ENCODE measurements at places on chromosomes 1 and 21.

GRCh38 chr1:14759042-14759818, 160.7 kb downstream of the KAZN start:
- DNase-seq, result no peak

- DNase-seq, result peak; percentile 59
Observed at GRCh38 chr1:155858800-155859233, 550 bp upstream of the SYT11 start.

DNA sequence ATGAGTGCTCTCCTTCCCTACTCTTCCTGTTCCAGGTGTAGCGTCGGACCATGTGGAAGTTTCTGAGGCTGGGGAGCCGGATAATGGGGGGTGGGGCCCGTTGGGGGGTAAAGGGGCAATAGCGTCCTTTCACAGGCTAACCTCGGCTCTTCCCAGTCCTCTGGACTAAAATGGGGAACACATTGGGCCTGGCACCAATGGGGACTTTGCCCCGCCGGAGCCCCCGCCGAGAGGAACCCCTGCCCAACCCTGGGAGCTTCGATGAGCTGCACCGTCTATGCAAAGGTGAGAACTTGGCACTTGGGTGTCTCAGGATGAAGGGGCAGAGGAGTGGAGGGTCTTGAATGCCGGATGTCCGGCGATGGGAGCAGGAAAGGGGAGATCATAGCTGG, 456 bp downstream of the TOMM40L start:
- no peak for DNase-seq

GRCh38 chr1:62286786-62287224, 32.4 kb downstream of the KANK4 start:
- DNase-seq, result no peak

GRCh38 chr1:23806280-23806679, 5.7 kb upstream of the GALE start:
- no peak for DNase-seq

GRCh38 chr1:21184276-21184675, 7.6 kb upstream of the EIF4G3 start:
- no peak for DNase-seq

GRCh38 chr1:201180901-201181300, 9.7 kb upstream of the IGFN1 start:
- no peak for DNase-seq

- peak; percentile 68 for DNase-seq
Observed at GRCh38 chr1:164602480-164603093, 43.6 kb downstream of the PBX1 start.

DNA sequence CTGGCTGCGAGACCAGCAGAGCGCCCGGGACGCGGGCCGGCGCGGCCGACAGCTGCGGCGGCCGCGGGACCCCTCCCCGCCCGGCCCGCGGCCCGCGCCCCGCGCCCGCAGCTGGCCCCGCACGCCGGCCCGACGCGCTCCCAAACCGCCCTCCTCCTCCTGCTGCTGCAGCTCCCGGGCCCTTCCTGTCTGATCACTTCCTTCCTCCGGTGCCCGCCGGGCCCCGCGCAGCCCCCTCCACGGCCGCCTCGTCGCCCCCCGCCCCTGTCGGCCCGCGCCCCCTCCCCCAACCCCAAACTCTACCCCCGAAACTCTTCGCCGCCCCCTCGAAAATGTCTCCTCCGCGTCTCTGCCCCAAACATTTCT, 594 bp downstream of the LUZP1 start:
- peak; percentile 57 for DNase-seq

GRCh38 chr21:42532466-42533181, 19.0 kb downstream of the SLC37A1 start:
- no peak for DNase-seq

GRCh38 chr1:212451416-212452322, 18.9 kb downstream of the NENF start:
- DNase-seq, result no peak

DNA sequence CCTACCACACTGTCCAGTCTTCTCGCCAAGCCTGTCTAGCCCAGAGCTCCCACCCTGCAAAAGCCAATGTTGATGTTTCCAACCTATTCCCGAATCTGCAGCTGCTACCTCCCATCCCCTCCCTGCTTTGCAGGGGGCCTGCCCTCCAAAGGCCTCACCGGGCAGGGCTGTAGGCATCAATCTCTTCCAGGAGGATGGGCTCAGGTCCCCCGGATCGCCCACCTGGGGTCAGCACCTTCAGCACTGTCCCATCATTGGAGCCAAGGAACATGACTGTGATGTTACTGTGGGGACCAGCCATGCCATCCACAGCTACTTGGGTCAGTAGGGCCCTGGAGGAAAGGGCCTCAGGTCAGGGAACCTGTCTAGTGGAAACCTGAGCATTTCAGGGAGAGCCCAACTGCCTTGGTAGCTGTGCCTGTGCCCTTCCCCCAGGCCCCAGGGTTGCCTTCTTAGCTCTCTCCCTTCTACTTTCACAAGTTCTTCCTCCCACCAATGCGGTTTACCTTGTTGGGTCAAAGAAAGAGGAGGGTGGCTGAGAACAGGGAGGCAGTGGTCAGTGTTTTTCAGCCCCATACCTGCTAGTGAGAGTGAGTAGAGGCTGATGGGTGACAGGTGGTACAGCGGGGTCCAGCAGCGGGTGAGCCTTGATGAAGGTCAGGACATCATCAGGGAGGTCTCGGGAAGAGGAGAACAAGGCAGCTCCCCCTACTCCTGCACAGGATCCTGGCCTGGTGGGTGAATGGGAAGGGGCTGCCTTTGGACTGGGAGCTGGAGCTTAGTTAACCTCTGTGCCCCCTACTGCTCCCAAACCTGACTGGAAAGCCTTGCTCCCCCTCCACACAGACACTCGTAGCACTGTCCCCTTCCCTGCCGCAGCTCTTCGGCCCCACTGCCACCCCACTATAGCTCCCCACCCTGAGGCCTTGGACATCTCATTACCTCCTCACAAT, 10.7 kb downstream of the SEMA6C start:
- no peak for DNase-seq

DNA sequence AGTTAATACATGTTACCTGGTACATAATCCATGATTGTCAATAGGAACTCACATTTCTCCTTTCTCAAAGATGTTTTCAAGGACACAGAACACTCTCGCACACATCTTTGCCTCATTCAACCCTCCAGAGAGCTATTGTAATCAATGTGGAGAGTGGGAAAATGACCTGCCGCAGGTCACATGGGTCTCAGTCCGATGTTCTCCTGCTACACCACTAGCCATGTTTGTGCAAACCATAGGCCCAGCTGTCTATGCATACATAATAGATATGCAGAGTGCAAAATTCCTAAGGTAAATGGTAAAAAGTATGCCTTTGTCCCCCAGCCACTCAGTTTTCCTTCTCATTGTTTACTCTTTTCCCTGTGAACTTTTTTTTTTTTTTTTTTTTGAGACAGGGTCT, 89.2 kb downstream of the ADSS2 start:
- DNase-seq, result no peak

GRCh38 chr1:235259133-235259778, 68.7 kb downstream of the ARID4B start:
- no peak for DNase-seq

DNA sequence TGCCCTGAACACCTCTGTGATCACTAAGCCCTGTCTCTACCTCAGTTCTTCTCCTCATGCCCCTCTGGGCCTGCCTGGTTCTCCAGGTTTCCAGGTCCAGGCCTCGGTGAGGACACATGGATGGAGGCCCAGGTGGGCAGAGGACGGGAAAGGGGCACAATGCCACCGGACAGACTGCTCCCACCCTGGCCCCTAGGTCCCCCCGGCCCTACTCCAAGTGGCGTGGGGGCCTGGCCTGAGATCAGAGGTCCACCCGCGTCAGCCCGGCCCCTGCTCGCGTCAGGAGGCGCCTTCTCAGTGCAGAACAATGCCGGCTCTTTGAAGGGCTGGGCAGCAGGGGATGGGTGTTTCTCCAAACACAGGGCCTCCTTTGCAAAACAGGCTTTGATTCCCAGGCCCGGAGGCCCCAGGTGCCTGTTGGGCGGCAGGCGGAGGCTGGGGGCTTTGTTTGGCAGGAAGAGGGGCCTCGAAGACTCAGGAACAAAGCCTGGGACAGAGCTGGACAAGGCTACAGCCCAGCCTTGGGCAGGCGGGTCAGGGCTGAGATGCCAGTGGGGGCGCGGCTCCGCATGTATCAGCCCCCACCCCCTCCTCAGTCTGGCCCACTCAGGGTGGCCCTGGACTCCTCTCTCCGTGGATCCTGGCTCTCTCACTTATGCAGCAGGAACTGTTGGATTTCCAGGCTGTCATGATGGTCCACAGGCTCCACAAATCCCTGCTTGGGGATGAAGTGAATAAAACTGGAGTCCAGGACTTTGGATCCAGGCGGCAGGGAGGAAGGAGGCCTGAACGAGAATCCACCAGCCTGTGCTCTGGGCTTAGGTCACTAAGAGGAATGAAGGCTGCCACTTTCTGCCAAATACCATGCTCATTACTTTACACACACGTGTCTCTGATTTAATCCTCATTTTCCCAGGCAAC, 77.4 kb upstream of the SLC2A1 start:
- no peak for DNase-seq

GRCh38 chr1:228650141-228650540, 85.1 kb upstream of the RHOU start:
- DNase-seq, result no peak

- no peak for DNase-seq
Observed at GRCh38 chr1:221289103-221289502, 409.9 kb downstream of the HLX start.

DNA sequence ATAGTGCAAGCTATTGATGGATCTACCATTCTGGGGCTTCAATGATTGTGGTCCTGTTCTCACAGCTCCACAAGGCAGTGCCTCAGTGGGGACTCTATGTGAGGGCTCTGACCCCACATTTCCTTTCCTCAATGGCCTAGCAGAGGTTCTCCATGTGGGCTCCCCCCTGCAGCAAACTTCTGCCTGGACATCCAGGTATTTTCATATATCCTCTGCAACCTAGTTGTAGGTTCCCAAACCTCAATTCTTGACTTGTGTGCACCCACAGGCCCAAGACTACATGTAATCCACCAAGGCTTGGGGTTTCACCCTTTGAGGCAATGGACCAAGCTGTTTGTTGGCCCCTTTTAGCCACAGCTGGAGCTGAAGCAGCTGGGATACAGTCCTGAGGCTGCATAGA, 35.9 kb upstream of the CFHR3 start:
- DNase-seq, result no peak

DNA sequence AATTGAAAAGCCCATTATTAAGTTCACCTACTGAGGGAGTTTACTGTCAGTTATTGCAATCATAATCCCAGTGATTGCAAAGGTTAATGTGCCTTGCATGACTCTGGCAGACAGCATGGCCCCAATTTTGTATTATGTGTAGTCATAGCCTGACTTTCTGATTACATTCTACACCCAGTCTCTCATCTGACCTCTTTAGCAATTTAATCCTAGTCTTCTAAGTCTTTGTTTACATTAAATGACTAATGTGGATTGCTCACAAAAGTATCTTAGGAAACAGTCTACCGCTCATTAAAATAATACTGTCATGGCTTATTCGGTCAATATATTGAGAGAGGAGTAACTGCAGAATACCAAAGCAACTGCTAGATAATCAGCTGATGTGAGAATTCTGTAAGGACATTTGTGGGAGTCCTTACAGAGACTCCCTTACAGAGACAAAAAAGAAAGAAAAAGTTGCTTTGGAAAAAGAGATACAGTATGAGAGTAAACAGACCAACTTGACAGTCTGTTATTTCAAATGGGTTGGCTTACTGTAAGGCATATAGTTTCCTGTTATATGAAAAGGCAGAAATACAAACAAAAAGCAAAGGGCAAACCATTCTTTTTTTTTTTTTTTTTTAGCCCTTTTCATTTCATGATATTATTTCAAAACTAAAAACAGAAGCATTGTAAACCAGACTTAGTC, 42.8 kb downstream of the SMG7 start:
- DNase-seq, result peak; percentile 91

GRCh38 chr1:89351597-89352311, 12.1 kb upstream of the GBP6 start:
- no peak for DNase-seq

GRCh38 chr1:242745079-242745478, 220.6 kb upstream of the PLD5 start:
- DNase-seq, result no peak

DNA sequence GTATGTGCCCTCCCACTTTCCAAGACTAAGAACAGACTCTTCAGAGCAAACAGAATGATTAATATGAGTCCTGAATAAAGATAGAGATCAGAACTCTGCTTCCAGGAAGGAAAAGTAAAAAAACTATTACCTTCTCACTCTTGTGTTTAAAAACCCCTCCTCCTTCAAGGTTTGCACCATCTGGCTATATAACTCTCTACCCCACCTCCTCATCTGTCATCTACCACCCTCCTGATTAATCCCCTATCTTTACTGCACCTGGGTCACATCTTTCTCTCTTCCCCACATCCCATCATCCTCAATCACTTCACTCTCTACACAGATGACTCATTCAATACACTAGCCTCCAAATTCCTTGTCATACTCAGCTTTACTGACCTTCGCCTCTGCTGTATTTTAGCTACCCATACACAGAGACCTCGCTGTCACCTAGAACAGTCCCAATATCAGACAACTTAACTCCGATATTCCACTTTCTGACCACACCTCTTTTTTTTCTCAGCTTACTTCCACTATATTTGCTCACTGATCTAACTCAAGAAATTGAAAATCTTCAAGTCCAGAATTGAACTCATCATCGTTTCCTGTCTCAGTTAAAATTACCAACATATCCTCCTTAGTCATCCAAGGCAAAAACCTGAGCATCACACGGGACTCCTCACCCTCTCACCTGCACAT, 3.7 kb downstream of the SCMH1 start:
- peak; percentile 26 for DNase-seq
